ENCODE measurements at places on chromosomes 7 and 10.

- peak; percentile 38 for DNase-seq
Measured at GRCh38 chr10:101284101-101284743, 55.0 kb upstream of the LBX1 start.

- DNase-seq = no peak
Measured at GRCh38 chr7:2941216-2941859, 97.2 kb upstream of the GNA12 start.

GRCh38 chr10:43226441-43226840 lies 40.4 kb downstream of the RASGEF1A start:
- no peak for DNase-seq

GRCh38 chr10:33114451-33114952 lies 156.5 kb upstream of the ITGB1 start:
- no peak for DNase-seq

- peak; percentile 60 for DNase-seq
Measured at GRCh38 chr7:151552352-151553028, 32.8 kb upstream of the RHEB start.
